ENCODE measurements at places on chromosomes 12 and 14.

DNA sequence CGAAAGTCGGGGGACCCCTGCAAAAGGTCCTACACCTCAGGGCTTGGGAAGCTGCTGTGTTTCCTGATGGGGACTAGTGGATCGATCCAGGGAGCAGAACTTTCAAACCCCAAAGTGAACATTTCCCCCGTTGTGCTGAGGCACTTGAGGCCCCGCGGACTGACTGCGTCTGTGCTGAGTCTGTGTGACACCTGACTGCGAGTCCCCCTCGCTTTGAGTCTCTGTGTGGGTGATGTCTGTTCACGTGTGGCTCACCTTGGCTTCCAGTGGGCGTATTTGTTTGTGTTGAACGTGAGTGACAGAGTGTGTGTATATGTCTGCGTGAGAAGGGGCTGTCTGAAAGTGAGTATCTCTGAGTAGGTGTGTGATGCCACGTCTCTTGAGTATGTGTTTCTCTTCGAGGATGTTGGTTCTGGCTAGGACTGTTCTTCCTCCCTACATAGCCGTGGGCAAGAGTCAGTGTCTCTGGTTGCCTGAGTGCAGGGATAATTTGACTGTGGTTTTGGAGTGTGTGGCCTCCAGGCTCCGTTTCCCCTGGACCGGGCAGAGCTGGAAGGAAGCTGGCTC lies 1.3 kb downstream of the TEAD4 start:
- DNase-seq = no peak

GRCh38 chr14:93128725-93129459 lies 13.2 kb upstream of the ITPK1 start:
- no peak for DNase-seq

GRCh38 chr12:15179672-15180071 lies 41.5 kb downstream of the RERG start:
- no peak for DNase-seq

GRCh38 chr14:96122496-96122895 lies 82.1 kb upstream of the BDKRB2 start:
- DNase-seq = no peak

DNA sequence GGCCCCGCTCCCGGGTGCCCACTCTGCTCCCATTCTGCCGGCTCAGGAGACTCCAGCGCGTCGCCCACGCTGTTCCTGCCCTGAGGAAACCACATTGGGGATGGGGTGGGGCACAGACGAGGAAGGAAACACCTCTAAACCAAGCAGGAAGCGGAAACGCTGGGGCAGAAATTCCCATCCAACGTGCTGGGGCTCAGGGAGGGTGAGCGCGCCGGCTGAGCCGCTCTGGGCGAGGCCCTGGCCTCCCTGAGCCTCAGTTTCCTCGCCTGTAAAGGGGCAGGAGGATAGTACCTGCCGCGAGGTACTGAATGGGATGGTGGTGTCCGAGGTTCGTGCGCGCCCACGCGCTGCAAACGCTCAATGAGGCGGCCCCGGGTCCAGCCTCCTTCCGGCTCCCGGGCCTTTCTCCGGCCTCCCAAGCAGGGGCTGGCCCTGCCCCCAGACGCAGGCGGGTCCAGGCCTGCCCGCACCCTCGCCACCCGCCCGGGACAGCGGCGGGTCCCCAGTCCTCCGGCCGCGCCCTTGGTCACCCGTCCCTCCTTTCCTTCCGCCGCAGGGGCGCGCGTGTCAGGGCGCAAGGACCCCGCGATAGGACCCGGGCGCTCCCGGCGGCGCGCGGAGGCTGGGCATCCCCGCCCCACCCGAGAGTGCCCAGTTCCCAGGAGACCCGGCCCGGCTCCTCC lies 673 bp downstream of the BEGAIN start:
- no peak for DNase-seq

- no peak for DNase-seq
Observed at GRCh38 chr12:50087995-50088394, 2.9 kb downstream of the SMARCD1 start.

- DNase-seq = peak; percentile 60
Observed at GRCh38 chr14:102096569-102097188, 9.8 kb upstream of the HSP90AA1 start.

DNA sequence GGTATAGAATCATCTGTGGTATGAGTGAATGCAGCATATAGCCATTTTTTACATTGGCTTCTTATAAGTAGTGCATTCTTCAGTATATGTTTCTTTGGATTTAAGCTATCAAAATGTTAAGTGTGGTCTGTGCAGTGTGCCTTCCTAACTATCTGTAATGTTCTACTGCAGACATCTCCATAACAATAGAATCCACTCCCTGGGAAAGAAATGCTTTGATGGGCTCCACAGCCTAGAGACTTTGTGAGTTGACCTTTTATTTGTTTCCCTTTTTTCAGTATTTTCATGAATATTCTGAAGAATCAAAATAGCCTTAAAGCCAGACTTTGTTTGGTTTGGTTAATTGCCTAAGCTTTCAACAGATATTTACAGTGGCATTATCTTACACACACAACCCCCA lies 107.2 kb downstream of the ZFC3H1 start:
- DNase-seq = no peak

DNA sequence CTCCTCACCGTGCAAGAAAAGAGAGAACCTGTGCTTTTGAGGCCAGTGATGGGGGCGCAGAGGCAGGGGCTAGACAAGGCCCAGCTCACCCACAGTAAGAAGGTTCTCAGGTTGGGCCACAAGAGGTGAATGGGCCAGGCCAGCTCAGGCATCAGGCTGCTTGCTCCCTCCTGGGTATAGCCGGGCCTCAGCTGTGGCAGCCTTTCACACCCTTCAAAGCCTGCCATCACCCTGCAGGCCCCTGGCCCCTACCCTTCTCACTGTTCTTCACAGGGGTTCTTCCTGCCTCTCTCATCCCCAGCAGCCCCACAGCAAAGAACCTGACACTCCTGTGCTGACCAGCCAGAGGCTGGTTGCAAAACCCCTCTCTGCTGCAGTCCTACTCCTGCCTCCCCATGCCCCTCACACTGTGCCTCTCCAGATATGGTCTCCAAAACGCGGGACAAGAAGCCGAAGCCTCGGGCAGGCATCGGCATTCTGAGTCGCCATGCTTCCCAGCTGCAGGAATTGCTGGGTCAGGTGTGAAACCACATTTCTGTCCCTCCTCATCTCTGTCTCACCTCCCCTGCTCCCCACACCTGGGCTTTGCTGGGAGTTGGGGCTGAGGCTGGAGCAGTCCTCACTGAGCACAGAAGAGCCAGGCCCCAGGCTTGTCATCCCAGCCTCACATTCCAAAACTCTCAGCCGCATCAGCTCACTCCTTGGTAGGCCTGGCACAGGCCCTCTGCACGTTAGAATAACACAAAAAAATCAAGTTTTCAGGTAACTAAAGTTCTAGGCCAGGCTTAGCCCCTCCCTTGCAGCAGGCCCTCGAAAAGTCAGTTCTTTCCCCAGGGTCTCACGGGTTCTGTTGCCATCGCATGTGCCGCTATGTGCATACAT lies 6.9 kb upstream of the FAIM2 start:
- no peak for DNase-seq

DNA sequence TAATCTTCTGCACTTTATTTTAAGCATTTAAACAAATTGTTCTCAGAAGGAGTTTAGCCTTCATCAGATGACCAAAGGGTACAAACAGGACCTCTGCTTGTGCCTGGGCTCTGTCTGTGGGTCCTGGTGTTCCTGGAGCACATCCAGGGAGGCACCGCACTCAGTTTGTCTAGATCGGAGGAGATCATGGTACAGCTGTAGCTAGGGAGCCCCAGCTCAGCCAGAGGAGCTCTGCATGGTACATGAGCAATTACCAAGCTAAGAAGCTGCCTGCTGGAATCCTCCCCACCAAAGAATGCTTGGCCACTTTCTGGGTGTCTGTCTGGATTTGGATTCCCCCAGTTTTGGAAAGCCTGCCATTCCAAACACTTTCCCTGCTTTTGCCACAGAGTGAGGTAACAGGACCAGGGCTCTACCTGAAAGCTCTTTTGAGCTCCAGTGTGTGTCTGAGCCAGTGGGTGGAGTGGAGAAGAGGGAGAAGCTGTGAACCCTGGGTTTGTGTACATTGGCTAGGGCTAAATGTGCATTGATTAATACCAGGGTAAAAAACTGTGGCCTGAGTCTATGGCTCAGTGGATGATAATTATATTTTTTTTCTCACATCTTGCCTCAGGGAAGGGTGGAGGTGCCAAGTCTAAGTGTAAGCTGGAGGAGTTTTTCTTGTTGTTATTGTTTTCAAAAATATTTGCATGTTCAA lies 163.7 kb upstream of the IGF1 start:
- no peak for DNase-seq

DNA sequence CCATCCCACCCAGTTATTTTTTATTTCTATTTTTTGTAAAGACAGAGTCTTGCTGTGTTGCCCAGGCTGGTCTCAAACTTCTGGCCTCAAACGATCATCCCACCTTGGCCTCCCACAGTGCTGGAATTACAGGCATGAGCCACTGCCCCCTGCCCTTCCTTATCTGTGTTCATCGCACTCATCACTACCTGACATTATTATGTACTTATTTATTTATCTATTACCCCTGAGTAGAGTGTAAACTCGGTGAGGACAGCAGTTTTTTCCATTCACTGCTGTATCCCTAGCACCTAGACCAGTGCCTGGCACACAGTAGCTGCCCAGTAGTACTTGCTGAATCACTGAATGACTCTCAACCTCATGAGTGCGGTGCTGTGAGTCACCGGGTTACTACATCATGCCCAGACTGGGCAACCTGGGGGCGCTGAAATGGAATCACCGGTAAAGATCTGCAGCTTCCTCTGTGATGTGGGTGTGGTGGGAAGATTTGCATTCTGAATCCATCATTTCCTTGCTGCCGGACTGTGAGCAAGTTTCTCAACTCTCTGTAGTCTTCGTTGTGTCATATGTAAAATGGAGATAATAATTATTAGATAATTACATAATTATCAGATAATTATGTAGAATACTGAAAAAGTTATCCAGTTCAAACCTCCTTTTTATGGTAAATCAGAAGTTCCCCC lies 81.9 kb upstream of the USP44 start:
- DNase-seq = no peak

- DNase-seq = no peak
Observed at GRCh38 chr12:26010293-26010821, 51.9 kb downstream of the RASSF8 start.

DNA sequence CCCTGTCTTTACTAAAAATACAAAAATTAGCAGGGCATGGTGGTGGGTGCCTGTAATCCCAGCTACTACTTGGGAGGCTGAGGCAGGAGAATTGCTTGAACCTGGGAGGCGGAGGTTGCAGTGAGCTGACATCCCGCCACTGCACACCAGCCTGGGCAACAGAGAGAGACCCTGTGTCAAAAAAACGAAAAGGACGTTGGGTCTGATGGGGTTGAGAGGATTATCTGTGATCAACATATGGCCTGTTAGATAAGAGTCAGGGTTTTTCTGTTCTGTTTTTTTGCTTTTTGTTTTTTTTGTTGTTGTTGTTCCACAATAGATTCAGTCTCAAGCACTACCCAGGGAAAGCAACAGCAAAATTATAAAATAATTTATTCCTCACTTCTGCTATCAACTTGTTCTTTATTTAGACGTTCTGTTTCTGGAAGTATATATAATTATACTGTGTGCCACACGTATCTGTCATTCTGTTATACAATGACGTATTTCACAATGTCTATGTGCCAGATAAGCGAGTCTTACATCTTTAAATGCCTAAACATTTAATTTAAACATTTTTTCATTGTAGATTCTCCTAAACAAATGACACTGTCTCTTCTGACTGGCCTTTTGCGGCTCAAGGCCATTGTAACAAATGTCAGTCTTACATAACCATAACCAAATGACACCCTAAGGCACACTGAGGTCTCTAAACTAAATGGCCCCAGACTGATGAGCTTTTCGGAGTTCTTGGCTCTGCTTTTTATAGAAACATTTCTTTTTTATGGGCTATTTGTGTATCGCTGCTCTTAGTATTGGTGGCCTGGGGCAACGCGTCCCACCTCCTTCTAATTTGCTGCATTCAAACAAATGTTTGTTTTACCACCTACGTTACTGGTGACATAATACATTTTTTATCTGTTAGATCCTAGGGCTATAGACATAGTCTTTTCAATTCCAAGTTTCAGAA lies 7.2 kb upstream of the P2RX4 start:
- DNase-seq = no peak

GRCh38 chr14:58353516-58354299 lies 42.0 kb upstream of the TOMM20L start:
- DNase-seq = no peak

GRCh38 chr14:88229428-88229827 lies 93.6 kb downstream of the KCNK10 start:
- DNase-seq = no peak

DNA sequence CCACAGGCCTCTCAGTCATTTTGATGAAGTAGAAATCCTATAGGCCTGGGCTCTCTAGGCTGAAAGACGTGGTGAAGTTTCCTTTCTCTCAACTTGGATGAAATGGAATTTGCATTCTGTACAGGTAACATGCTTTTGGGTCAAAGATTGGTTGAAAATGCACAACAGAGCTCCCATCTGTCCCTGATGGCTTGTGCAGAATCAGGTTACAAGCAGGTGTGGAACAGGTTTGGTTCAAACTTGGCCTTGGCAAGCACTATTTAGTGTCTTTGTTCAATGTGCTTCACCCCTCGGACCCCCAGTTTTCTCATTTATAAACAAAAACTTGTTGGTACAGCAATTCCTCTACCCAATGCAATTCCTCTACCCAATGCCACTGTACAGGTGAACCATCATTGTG lies 1493.0 kb downstream of the AACS start:
- DNase-seq = no peak

GRCh38 chr14:64767215-64767964 lies 63.2 kb downstream of the PLEKHG3 start:
- DNase-seq = no peak

DNA sequence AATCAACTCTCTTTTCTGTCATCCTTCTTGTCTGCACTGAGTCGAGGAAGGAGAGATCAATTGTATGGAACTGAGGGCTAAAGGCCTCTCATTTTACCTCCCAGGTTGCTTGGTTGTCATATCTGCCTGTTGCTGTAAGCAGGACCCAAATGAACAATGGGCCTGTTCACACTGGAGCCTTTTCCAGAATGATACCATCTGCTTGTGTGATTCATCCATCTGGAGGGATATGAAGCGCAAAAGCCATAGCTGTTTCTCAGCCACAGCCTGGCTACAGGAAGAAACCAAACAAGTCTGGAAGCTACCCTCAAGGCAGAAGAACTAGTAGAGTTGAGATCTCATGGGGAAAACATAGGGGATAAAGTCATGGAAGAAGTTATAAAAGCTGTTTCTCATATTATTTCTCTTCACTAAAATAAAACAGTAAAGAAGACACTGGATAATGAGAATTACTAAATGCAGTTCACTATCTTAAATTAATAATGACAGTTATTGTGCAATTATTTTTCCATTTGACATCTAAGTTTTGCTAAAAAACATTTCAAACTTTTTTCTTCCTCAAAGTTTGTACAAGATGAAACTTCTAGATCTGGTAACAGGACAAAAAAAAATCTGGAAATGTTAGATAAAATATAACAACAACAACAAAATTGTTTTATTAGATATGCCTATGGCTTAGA lies 106.3 kb downstream of the SPTSSA start:
- DNase-seq = no peak

GRCh38 chr12:74963867-74964331 lies 245.7 kb downstream of the KCNC2 start:
- no peak for DNase-seq

Data from C1 segment of cervical spinal cord (tissue), 14 donors.